ENCODE measurements at places on chromosomes 6 and 20. TPM values are rescaled to one million over a fixed set of nuclear protein-coding genes. Genes with fewer than 3 reads are reported as not detected.

Gene BEND6
- 1.1 TPM for total RNA-seq

DNA sequence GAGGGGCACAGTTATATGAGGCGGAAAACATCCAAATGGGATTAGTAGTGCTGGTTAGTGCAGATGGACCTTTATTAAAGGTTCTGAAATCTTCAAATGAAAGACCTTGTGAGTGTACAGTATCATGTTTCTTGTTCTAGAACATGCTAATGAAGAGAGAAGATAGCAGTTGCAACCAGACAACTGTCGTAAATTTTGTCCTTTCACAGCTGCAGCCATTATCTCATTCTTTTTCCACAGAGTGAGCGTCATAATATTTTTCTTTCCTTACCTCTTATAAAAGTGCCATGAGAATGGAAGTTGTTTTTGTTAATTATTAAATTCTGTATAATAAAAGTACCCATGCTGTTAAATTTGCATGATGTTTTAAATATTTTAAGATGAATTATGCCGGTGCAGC lies 4.4 kb upstream of the C6orf163 start:
- no peaks in the 10 kb centered on the region for H3K4me1 ChIP-seq
- no peak overlapping the region for H3K27ac ChIP-seq
- DNase-seq = no peak
- no peak overlapping the region for H3K4me3 ChIP-seq
- H3K27me3 ChIP-seq = no peaks in the 10 kb centered on the region

DNA sequence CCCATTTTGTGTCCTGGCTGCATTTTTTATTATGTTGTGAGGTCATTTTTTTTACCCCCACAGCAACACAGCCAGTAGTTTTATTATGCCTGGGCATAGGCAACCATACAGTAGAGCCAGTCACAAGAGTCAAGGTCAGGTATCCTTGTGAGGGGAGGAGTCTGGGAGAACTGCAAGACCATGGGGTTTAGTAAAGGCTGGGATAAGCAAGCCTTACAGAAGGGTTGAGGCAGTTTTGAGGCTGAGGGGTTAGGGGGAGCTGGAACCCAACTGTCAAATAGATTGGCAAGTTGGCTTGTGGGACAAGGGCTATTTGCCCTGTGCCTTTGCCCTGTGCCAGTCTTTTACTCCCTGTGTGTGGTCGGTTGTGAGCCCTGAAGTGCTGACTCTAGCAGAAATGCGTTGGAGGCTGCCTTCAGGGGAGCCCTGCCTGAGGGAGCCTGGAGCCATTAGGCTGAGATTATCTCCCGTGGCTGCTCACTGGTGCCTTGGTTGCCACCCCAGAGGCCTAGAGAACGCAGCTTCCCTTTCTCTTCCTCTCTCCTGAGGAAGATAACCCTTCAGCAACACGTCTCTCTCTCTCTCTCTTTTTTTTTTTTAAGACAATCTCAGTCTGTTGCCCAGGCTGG lies 31.1 kb downstream of the RALY start:
- DNase-seq = no peak
- peaks cover 24% of the 10 kb centered on the region for H3K4me1 ChIP-seq
- H3K36me3 ChIP-seq = peaks cover 24% of the 10 kb centered on the region
- no peak overlapping the region for H3K27ac ChIP-seq

Gene DHX35
- 9.5 TPM for total RNA-seq

GRCh38 chr6:29376003-29376402 lies 912 bp upstream of the OR12D3 start:
- no peaks in the 10 kb centered on the region for H3K27me3 ChIP-seq
- H3K4me3 ChIP-seq = no peak overlapping the region
- no peaks in the 10 kb centered on the region for H3K36me3 ChIP-seq
- H3K27ac ChIP-seq = no peak overlapping the region
- DNase-seq = no peak
- no peaks in the 10 kb centered on the region for H3K4me1 ChIP-seq

Data from thymus (tissue), 14 donors.